ENCODE measurements at places on chromosomes 4 and X. TPM values are rescaled to one million over a fixed set of nuclear protein-coding genes. Genes with fewer than 3 reads are reported as not detected.

The BEND4 gene
- 20.4 TPM for total RNA-seq

GRCh38 chr4:168758351-168758876 is 251.6 kb downstream of the CBR4 start:
- H3K4me3 ChIP-seq: no peak overlapping the region
- H3K4me1 ChIP-seq: no peaks in the 10 kb centered on the region
- no peaks in the 10 kb centered on the region for H3K27me3 ChIP-seq
- H3K36me3 ChIP-seq: no peaks in the 10 kb centered on the region
- no peak for DNase-seq

- H3K4me1 ChIP-seq: no peaks in the 10 kb centered on the region
- no peak overlapping the region for H3K27ac ChIP-seq
- H3K27me3 ChIP-seq: no peaks in the 10 kb centered on the region
- no peak overlapping the region for H3K4me3 ChIP-seq
- DNase-seq: no peak
These were observed 24.1 kb downstream of the OPHN1 start for GRCh38 chrX:68409194-68409593.

DNA sequence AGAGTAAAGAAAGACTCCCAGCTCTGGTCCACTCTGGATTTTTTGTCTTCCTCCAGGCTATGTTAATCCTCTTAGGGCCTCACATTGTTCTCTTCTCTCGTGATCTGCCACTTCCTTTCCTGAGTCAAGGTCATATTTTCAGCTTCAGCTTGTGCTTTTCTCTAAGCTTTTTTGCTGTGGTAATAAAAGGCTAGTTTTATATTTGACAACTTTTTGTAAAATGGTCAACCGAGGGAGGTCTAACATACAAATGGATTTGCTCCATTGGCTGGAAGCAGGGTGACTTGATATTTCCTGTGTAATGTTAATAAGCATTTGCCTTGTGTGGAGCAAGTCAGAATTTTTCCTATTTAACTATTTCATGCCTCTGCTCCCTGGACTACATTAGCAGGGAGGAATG is 239.7 kb downstream of the RAB28 start:
- no peak for DNase-seq
- no peak overlapping the region for H3K27ac ChIP-seq
- no peaks in the 10 kb centered on the region for H3K36me3 ChIP-seq
- H3K4me3 ChIP-seq: no peak overlapping the region

DNA sequence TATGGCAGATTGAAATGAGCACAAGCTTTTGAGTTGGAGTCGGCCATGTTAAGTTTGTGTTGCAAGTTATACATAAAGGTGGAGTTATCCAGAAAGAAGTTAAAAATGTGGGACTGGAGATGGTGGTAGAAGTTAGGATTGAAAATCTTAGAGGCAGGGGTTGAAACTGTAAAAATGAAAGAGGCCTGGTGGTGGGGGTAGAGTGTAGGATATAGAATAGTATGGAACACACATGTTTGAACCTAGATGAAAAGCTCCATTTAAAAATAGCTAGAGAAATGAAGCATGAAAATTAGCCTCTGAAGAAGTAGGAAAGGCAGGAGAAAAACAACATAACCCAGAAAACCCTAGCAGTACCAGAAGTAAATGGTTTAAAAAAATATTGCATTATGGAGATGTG is 131.8 kb upstream of the ENPEP start:
- no peaks in the 10 kb centered on the region for H3K4me1 ChIP-seq
- no peaks in the 10 kb centered on the region for H3K36me3 ChIP-seq
- no peak overlapping the region for H3K4me3 ChIP-seq

Data from B cell (primary cell).